CD4-positive, alpha-beta T cell treated with Interferon gamma for 1 hour (primary cell): ENCODE measurements at places on chromosomes 1 and 21.
A peak's percentile ranks its signal among the peaks of the same experiment; 100 is the strongest.

- no peak for DNase-seq
These were observed 5.1 kb downstream of the PEF1 start for GRCh38 chr1:31639543-31639942.

DNA sequence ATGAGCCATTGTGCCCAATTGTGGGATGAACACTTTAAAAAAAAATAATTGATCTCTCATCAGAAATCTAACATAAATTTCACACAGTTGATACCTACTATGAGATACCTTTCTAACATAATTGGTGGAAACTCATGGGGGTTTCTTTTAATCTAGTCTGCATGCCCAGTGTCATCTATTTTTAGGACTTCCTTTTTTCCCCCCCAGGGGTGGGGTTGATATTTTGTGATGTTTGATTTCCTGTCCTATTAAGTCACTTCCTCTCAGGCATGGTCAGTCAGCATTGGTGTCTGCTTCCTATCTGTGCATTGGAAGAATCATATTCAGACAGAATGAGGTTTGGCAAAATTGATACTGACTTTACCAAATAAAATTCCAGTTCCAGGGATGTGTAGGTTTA, 21.5 kb downstream of the NFYC start:
- DNase-seq = peak; percentile 49

DNA sequence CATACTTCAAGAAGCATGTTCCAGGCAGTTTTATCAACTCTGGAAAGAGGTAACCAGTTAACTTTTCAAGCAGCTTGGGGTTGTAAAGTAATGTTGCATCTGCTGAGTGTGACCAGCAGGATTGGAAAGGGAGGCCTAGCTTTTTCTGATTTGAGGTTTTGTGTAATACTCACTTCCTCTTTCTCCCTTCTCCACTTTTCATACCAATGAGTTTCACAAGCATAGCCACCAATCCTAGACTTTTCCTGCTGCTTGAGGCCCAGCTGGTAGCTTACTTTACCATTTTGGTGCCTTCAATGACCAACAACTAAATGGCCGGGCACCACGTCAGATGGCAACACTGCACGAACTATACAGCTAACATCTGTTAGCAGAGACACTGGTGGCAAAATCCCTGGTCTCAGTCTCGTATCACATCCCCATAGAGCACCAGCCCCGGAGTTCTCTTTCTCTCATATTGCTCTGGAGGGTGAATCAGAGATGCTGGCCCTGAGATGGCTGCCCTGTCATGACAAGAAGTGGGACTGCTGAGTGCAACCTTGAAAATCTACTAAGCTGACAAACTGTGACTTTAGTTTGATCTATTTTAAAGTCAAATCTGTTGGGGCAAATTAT, 14.8 kb upstream of the GPR88 start:
- no peak for DNase-seq

- no peak for DNase-seq
These were observed 29.1 kb upstream of the SRP9 start for GRCh38 chr1:225748529-225748928.

DNA sequence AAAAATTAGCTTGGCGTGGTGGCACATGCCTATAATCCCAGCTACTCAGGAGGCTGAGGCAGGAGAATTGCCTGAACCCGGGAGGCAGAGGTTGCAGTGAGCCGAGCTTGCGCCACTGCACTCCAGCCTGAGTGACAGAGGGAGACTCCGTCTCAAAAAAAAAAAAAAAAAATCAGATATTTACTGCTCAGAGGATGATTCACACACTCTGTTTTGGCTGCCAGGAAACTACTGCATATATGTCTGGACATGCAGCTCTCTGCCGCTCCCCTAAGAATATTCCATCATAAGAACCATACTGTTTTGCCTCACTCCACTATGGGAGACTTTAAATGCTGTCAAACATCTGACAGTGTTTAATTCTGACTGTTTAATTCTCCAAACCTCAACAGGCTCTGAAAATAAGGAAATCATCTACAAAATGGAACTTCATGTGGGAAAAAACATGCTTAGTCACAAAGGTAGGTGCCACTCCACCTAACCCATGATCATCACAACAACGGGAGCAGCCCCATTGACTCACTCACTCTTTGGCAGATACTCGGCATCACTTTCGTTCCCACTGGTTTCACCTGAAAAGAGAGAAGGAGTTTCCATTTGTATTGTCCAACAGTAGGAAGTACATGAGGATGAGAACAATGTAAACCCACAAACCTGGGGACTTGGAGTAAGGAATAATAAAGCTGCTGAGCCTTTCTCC, 29.3 kb upstream of the BCAS2 start:
- no peak for DNase-seq
